ENCODE measurements at places on chromosomes 13 and 19.

DNA sequence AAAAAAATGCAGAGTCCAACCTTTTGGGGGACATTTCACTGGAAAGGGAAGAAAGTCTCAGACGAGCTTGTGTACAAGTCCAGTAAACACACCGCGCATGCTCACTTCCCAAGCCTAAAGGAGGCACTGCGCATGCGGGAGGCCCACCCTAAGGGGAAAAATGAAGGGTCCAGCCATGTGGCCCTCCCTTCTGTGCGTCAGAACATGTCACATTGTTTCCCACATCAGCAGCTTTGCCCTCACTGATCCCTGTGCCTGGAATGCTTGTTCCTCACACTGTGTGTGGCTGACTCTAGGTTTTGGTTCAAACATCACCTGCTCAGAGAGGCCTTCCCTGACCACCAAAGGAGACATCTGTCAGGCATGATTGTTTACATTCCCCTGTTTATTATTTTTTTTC is 4.4 kb downstream of the ELSPBP1 start:
- DNase-seq = no peak

DNA sequence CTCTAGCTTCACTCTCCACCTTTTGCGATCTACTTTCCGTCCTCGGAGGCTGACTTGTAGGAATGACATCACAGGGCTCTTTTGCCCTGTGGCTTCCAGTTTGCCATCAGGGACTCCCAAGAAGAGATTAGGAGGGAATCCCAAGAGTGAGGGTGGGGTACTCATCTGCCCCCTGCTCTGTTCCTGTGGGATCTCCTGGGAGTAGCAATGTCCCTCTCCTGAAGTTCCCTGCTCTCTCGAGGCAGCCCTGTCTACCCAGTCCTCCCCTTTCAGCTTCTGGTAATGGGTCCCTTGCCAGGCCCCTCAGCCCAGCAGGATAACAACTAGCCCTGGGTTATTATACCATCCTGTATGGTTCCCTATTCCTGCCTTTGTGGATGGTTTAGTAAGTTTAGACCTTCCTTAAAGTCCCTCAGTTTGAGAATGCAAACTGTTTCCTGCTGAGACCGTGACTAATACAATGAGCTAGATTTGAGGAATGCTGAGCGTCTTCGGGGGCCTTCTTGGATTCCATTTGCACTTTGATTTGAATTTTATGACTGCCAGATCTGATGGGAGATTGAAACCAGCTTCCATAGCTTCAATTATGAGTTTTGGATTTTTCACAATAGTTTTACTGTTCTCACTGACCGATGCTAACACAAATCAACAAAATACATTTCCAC is 73.7 kb upstream of the IPO5 start:
- no peak for DNase-seq

DNA sequence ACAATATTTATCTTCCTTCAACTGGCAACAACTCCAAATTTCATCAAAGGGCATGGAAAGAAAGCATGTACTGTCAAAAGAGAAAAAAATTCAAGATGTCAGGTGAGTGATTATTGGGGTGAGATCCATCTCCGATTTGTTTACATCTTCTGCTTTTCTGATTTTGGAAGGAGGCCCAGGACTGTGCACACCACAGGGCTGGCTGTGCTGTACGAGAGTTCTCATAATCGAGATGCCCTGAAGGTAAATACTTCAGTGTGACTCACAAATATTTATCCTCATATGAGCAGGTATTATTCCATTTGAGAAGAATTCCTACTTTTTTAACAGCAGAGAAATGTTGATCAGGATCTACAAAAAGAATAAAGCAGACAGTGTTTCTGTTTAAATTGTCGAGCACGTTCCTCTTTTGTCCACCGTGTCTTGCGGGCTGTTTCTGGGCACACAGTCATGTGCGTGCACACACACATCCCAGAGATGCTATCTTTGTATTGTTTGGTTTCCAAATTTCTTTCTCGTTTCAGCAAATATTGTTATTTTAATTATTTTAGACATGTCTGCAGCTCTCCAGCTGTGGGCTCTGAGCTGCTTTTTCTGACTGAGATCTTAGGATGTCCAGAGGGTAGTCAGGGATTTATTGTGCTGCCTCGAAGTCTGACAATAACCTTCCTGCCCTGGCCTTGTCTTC is 103.8 kb downstream of the KL start:
- DNase-seq = no peak

DNA sequence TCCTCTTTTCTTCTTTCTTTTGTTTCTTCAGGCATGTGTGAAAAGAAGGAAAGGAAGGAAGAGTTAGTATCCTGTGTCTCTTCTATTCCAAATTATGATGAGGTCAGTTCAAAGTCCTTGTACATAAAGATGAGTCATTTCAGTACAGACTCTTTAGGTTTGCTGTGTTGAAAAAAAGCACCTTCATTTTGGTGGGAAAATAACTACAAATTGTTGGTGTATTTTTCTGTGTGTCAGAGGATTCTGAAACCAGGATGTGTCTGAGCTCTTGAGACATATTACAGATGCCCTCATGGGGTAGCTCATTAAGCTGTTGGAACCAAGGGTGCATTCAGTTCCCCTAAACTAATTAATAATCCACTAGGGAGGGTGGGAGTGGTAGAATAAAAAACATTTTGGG is 5.8 kb upstream of the HSPH1 start:
- no peak for DNase-seq

DNA sequence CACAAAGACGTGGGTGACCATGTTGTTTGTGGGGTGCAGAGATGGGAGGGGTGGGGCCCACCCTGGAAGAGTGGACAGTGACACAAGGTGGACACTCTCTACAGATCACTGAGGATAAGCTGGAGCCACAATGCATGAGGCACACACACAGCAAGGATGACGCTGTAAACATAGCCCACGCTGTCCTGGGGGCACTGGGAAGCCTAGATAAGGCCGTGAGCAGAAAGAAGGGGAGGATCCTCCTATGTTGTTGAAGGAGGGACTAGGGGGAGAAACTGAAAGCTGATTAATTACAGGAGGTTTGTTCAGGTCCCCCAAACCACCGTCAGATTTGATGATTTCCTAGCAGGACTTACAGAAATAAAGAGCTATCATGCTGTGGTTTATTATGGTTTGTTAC is 5.6 kb downstream of the KLK2 start:
- no peak for DNase-seq

DNA sequence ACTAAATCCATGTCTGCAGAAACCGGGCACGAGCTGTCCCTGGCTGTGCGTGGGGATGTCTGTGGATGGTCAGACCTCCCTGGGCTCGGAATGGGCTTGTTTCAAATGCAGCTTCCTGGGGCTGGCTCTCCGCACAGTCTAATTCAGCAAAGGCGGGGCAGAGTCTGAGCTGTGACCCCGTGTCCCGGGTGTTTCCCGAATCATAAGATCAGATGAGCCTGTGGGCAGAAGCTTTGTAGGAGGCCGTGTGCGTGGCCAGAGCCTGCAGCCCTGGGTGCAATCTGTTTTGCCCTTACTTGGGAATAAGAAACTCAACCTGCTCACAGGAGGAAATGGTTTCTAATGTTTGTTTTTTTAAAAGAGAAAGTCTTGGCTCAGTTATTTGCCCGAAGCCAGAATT is 13.9 kb upstream of the GNA11 start:
- DNase-seq = no peak

DNA sequence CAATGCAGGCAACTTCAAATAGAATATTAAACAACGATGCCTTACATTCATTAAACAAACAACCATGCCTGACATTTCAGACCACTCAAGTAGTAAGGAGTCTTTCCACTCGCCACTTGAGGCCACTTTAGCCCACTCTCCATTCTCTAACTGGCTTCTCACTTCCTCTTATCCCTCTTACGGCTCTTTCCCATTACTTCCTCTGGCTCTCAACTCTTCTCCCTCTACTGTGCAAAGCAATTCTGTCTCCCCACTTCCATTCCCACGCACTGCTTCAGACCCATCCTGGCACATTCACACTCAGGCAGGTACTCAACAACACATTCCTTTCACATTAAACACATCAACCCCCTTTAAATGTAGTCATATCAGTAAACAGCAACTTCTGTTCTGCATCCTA is 229.8 kb upstream of the IPO5 start:
- DNase-seq = no peak

DNA sequence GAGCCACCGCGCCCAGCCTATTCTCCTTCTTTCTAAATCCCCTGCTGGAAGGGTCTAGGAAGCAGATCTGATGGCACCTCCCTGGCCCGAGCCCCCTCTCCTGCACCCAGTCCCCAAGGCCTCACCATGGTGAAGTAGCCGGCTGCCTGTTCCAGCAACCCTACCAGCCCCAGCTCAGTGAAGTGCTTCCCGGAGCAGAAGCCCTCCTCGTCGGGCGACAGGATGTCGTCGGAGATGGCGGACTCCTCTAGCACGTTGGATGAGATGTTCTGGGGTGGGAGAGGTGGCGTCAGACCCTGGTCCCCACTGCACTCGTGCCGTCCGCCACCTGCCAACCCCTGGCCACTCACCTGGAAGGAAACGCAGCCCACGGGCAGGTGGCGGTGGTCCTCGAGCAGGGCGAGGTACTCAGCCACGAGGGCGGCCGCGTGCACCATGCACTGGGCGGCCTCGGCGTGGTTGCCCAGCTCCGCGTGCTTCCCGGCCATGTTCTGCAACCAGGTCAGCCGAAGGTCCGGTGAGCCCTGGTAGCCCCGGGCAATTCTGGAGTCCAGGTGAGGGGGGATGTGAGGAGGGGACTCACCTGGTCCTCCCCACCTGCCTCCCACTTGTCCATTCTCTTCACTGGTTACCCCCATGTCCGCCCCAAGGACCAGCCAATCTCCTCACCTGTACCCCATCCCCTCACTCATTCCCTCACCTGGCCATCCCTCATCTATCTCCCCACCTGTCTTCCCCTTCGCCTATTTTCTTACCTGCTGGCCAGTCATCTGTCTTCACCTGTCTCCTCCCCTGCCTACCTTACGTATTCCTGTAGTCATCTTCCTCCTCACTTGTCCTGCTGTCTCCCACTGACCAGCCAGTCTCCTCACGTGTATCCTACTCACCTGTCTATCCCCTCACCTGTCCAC is 11.5 kb upstream of the KANK2 start:
- DNase-seq = no peak

GRCh38 chr13:97311956-97312355 is 89.8 kb downstream of the MBNL2 start:
- no peak for DNase-seq

DNA sequence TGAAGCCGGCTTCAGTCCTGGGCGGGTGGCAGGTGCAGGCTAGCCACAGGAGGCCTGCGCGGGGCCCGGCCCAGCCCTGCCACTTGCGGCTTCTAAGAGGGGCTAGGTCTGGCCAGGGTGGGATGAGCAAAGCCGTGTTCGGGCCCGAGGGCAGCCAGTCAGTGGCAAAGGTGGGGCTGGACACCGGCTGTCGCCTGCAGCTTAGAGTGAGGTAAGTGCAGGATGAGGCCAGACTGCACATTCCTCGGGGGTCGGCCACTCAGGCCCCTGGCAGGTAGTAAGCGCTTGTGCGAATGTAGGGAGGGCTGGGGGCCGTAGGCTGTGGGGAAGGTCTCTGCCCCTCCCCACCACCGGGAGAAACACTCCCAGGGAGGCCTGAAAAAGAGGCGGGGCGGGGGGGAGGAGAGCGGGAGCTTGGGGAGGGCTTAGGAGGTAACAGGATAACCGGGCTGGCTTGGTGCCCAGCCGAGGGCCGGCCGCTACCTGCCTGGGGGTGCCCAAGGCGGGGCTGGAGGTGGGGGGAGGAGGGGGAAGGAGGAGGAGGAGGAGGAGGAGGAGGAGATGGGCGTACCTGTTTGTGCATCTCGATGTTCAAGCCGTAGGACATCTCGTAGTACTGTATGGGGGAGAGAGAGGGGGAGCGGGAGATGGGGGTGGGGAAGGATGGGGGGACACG is 6.4 kb downstream of the TLE5 start:
- DNase-seq = no peak

- DNase-seq = no peak
Observed at GRCh38 chr19:34881982-34882381, 44.7 kb upstream of the ZNF30 start.

DNA sequence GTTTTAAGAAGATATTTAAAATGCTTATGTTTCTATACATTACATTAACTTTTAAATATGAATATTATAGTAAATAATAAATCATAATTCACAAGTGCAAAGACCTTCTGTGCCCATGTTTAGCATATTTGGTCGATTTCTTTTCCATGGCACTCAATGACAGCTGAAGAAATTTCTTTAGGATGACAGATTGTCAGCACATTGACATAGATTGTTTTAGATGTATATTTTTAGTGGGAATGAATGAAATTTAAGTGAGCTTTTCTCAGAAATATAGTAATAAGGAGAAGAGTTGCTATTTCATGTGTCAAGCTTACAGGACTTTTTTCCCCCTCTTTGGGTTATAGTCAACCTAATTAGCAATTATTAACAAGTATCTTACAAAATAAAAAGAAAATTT is 256.5 kb downstream of the SHISA2 start:
- no peak for DNase-seq

GRCh38 chr13:42348576-42348975 is 76.6 kb downstream of the AKAP11 start:
- DNase-seq = no peak

DNA sequence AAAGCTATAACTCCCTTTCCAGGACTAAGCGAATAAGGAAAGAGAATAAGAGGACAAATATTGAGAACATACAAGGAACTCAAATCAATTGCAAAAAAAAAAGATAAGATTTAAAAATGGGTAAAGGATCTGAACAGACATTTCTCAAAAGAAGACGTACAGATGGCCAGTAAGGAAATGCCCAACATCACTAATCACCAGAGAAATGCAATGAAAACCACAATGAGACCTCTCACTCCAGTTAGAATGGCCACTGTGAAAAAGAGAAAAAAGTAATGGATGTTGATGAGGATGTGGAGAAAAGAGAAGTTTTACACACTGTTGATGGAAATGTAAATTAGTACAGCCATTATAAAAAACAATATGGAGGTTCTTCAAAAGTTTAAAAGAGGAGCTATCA is 63.8 kb downstream of the VWA8 start:
- no peak for DNase-seq

- DNase-seq = peak; percentile 11
Observed at GRCh38 chr19:41753936-41754529, 1.3 kb upstream of the CEACAM6 start.
